ENCODE measurements at places on chromosomes 3 and 15.

DNA sequence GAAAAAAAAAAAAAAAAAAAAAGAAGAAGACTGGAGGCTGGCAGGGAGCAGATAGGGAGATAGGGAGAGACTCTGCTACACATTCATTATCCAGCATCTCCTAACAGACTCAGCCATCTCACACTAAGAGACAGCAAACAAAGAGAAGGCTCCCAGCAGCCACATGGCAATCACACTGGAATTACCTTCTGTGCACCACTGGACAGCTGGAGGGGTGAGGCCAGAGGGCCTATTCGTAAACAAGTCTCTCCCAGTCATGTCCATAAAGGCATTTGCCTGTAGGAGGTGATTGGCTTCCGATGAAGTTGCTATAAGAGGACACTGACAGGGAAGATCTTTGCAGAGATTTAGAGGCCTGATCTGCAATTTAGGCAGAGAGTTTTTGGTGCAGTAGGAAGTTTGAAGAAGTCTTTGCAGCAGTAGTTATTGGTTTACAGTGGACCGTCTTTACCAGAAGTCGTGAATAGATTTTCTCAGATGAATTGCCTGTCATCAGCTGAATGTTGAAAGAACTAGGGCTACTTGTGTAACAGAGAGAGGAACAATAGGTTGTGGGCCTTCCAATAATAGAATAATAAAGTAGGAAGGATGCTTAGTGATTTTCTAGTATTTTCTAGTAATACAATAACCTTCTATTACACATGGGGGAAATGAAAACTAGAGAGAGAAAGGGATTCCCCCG, 89.7 kb downstream of the TP63 start:
- no peak for DNase-seq

- no peak for DNase-seq
Measured at GRCh38 chr3:78455712-78456433, 1311.9 kb downstream of the ROBO1 start.

GRCh38 chr3:119945291-119945690, 149.0 kb downstream of the GSK3B start:
- DNase-seq = no peak

GRCh38 chr15:81905889-81906288, 139.9 kb downstream of the MEX3B start:
- DNase-seq = no peak

DNA sequence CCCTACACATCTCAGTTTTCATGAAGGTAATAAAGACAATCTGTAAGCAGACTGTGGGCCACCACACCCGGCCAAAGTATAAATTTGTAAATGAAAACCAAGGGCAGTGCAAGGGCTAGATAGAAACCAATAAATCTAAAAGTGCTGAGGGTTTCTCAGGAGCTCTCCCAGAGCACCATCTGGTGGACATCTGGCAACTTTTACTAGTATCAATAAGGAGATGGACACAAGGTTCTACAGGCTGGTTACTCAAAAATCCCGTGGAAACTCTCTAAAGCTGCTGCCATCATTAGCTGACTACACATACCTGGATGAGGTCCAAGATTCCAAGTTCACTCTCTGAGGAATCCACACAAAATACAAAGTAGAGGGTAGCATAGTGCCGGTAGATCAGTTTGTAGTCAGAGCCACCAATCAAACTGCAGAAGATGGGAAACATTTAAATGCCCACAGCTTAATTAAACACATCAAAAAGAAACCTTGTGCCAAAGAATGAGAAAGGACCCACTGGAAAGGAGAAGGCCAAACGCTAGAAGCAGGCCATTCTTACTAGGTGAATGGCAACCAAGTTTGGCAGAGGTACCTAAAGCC, 5.5 kb downstream of the AP3S2 start:
- DNase-seq = peak; percentile 72
